Activated T-helper 1 cell treated with anti-CD3 and anti-CD28 coated beads, Interleukin-12 subunit alpha, Interleukin-12 subunit beta, Interleukin-2, Interleukin-4 antibody, amounts not matched to agents 30 ng/mL and 10 ng/mL and 1 ng/mL, durations not matched to agents 14 hours and 24 hours and 36 hours (primary cell): ENCODE measurements at places on chromosomes 13 and 19. TPM values are rescaled to one million over a fixed set of nuclear protein-coding genes. Genes with fewer than 3 reads are reported as not detected.

Gene FFAR3
- total RNA-seq = 0.20 and 0.36 TPM in 2 replicates

Gene WDR62
- 22.0 and 24.9 TPM in 2 replicates for total RNA-seq

Gene SIGLEC8
- total RNA-seq = 0.10 and 0.13 TPM in 2 replicates

Gene SPATA13
- total RNA-seq = 56.2 and 56.3 TPM in 2 replicates

Gene FFAR1
- total RNA-seq = 0.12 and 0.18 TPM in 2 replicates

Gene KLHL1
- not detected in 2 replicates for total RNA-seq

Gene TUBA3C
- total RNA-seq = not detected in 2 replicates

Gene IGFL3
- not detected in 2 replicates for total RNA-seq
